Mesendoderm (in vitro differentiated cells): ENCODE measurements at places on chromosomes 13 and 19.
A peak's percentile ranks its signal among the peaks of the same experiment; 100 is the strongest.

DNA sequence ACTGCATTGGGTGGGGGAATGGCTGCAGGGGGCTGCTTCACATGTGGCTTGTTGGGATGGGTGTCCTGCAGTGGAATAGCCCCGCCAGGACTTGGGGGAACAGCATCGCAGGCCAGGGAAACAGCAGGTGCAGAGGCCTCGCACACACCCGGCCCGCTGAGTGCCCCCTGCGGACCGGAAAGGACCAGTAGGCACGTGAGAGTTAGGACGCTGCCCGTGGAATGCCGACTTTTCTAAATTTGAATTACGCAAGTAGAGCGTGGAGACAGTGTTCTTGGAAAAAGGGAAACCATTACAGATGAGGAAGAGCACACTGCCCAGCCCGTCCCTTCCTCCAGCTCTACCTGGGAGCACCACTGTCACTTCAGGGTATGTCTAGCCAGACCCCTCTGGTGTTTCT is 11.5 kb downstream of the DNM2 start:
- no peak for DNase-seq

DNA sequence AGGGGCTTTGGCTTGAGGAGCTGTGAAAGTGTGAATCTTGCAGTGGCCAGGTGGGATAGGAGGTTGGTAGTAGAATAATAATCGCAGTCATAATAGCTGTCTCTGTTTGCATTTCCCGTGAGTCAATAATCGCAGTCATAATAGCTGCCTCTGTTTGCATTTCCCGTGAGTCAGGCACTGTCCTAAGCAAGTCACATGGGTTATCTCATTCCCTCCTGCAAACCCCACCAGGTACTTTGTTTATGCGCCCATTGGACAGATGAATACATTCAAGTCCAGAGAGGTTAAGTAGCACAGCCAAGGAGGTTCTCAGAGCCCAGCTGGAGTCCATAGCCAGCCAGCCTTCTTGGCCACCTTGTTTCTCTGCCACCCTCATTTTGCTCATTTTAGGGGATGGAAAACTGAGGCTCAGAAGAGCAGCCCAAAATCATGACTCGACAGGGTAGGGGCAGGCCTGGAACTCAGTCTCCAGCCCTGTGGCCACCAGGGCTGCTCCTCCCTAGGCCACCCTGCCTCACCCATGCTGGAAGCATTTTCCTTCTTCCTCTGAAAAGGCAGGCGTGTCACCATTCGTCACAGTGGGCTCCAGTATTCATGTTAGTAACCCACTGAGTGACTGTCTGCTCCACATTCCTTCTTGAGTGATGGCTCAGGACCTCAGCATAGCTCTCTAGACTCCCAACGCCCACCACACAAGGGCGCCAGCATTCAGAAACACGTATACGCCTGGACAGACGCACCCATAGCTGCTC is 206.2 kb downstream of the URI1 start:
- no peak for DNase-seq

- no peak for DNase-seq
Observed at GRCh38 chr19:40315812-40316470, 30.8 kb upstream of the AKT2 start.

GRCh38 chr19:32130332-32130731 is 215.1 kb upstream of the ZNF507 start:
- DNase-seq, result no peak

GRCh38 chr13:42750794-42751193 is 30.6 kb upstream of the FAM216B start:
- no peak for DNase-seq

GRCh38 chr13:113650275-113650674 is 7.7 kb downstream of the ATP4B start:
- no peak for DNase-seq

DNA sequence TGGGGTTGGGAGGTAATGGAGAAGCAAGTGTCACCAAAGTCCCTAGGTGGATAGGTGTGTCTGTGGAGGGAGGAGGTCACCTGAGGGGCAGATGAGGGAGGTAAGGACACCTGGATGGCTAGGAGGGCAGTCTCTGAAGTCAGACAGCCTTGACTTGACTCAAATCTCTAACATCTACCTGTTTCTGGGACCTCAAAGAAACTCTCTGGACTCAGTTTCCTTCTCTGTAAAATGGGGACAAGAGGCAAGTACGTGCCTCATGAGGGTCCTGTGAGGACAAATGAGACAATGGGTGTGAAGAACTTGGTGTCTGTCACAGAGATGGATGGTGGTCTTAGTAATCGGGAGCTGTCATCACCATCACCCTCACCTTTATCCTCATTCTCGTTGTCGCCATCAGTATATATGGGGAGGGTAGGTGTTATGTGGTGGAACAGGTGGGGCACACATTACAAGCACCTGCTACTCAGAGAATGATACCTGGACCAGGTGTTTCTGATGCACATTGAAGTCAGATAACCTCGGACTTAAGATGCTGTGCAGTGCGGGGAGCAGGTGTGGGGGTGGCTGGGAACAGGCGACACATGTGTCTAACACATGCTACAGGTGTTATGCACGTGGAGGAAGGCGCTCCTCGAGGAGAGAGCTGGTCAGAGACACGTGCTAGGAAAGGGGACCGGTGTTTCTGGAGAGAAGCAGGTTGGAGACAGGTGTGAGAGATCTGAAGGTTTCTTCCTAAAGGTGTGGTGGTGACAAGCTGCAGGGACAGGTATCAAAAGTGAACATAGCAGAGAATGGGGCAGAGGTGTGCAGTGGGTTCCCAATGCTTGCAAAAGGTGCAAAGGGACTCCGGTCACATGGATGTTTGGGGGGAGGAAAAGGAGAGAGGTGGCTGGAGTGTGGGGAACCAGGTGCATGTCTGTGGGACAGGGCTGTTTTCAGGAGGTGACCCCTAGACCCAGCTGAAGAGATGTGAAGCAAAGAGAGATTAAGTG is 3.8 kb downstream of the ERFL start:
- DNase-seq, result no peak

DNA sequence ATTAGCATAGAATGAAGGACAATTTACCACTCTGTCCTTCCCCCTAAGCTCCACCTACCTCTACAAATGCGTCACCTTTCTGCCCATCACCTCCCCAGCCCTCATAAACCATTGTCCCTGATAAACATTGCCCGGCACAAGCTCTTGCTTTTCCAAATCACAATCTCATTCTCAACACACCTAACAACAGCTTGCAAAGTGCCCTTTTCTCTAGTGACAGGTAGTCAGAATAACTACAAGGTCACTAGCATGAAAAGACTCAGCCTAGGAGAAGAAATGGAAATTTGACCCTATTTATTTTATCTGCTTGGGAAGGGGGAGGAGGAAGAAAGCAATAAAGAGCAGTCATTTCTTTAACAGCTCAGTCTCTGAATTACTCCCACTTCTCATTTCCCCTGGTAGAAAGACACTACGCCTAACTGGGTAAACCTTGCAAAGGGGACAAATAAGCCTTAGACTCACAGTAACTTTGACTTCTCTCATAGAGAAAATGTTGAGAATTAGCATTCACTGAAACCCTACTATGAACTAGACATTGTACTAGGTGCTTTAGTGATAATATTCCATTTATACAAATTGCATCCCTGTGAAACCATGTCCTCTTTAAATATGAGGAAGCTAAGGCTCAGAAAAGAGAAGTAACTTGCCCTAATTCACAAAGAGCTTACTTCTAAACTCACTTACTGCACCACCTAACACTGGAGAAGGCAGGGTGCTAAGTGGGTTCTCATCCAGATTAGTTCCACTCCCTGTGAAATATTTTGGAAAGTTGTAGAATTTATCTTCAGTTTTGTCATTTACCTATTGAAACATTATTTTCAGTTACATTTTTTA is 116.2 kb upstream of the FNDC3A start:
- DNase-seq, result peak; percentile 85
